Effector CD8-positive, alpha-beta T cell (primary cell): ENCODE measurements at places on chromosomes 6 and 20.

DNA sequence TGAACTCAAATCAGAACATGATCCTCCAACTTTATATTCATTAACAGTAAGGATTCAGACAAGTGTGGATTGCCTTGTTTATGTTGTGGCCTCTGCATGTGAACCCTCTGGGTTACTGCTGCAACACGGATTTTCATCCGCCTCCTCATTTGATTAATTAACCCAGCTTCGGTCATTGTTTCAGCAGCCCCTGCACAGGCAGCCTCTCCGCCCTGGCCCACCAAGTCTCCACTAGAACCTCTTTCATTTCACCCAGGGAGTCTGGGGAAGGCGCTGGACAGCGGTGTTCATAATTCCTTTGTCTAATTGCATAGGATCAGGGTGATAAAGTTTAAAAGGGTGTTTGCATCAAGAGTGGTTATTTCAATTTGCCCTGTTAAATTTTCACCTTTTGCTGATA is 15.7 kb downstream of the NKX2-2 start:
- DNase-seq = no peak

DNA sequence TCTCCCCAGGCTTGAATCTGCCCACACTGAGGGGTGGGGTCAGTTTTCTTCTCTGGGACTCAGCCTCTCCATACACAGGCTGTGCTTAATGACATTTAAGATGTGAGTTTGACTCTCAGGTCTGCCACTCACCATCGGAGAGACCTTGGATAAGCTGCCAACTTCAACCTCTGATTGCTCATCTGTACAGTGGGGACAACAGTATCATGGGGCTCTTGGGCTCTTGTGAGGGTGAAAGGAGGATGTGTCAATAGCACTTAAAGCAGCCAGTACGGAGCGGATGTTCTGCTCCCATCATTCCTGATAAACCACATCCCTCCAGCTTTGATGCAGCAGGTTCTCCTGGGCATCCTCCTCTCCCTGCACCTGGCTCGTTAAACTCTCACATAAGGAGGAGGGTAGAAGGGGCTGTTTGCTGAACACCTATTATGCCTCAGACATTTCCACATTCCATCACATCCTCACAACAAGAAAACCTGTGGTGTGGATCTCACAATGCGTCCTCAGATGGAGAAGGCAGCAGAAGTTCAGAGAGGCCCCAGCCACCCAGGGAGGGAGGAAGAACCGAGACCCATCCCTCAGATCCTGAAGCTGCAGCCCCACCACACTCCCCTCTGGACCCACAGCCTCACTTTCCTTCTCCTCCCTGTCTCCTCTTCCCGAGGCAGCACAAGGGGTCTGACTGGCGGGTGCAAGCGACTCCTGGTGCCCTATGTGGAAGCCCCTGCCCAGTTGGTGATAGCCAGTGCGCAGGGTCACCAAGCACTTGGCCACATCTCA is 1.9 kb upstream of the PDYN start:
- no peak for DNase-seq

DNA sequence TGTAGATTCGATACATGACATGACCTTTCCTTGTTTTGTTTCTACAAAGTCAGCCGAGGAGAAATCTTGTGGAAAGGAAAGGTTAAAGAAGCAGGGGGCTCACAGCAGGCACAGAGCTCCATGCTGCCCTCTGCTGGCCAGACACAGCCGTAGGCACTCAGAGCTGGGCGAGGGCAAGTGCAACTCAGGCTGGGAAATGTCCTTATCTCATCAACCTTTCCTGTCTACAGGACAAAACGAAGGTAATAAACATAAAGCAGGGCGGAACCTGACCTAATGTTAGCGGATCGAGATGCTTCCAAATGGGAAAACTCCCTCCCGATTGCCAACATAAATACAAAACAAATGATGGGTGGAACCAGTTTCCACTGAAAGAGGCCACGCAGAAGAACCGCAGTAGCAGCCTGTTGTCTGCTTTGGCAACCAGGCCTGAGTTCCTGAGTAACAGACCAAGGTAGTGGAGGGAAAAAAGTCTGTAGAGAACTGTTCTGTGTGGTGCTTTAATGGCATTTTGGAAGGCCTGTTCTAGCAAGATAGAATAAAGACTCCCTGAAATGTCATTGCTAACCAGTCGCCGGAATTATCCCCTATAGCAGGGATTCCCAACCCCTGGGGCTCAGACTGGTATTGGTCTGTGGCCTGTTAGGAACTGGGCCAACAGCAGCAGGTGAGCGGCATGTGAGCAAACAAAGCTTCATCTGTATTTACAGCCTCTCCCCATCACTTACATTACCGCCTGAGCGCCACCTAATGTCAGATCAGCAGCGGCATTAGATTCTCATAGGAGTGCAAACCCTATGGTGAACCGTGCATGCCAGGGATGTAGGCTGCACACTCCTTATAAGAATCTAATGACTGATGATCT is 85.2 kb downstream of the MBOAT1 start:
- peak; percentile 15 for DNase-seq

GRCh38 chr6:31587791-31588777 is 2.0 kb downstream of the LST1 start:
- DNase-seq = no peak

DNA sequence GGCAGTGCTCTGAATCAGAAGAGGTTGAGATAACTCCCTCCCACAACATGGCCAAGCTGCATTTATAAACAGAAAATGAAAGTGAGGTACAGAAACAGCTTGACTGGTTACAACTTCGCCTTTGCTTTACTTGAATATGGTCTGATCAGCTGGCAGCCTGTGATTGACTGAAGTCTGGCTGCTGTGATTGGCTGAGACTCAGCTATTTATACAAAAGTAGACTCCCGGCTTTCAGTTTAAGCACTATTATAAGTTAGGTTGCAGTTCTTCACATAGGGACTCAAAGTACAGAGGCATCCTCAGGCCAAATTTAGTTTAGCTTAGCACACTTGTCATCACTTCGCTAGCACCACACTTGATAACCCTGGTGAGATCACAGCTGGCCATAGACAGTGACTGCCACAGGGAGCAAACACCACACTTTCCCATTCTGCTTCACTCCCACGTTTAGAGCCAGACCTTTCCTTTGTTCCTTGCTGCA is 362.6 kb downstream of the EPM2A start:
- no peak for DNase-seq

DNA sequence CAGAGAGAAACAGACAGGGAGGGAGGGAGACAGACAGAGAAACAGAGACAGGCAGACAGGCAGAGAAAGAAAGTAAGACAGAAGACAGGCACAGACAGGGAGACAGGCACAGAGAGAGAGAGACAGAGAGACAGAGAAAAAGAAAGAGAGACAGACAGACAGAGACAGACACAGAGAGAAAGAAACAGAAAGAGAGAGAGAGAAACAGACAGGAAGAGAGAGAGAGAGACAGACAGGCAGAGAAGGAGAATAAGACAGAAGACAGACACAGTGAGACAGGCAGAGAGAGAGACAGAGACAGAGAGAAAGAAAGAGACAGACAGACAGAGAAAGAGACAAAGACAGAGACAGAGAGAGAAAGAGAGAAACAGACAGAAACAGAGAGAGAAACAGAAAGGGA is 754.8 kb upstream of the DEFB115 start:
- no peak for DNase-seq

DNA sequence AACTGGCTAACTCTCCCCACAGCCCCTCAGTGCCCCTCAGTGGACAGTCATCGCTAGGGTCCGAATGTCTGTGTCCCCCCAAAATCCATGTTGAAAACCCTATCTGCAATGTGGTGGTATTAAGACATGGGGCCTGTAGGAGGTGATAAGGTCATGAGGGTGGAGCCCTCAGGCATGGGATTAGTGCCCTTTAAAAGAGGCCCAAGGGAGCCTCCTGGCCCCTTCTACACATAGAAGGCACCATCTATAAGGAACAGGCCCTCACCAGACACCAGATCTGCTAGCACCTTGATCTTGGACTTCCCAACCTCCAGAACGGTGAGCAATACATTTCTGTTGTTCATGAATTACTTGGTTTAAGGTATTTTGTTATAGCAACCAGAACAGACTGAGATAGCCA is 6.7 kb upstream of the TRAF3IP2 start:
- DNase-seq = no peak
